ENCODE measurements at places on chromosomes 6 and 20.

- DNase-seq, result no peak
These were observed 63.2 kb downstream of the PYGB start for GRCh38 chr20:25310921-25311728.

DNA sequence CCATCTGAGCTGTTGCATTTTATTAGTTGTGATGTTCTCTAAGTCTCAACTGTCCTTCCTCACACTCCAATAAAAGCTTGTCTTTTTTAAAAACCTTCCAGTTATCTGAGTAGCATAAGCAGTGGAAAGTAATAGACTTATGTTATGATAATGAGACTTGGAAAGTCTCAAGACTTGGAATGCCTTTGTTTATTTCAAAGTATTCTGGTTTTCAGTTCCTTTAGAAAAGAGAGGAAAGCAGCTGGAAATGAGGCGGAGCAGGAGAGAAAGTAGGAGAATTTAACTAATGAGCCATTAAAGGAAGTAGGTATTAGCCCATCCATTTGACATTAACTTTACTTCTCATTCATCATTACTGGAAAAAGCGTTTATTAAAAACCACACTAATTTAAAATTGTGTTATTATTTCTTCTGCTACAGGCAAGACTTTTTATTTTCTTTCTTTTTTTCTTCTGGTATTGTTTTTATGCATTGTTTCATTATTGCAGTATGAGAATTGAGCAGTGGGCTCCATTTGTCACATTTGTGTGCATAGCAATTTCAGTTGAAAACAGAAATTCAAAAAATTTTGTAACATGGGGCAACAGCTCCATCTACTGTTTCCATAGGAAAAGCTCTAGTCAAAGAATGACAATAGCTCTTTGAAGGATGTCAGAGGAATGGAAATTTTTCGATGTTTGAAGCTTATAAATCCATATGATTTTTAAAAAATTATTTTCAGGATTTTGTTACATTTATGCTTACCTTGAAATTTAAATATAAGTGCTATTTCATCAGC lies 194.8 kb downstream of the COL9A1 start:
- DNase-seq, result no peak

GRCh38 chr20:43198607-43199006 lies 8.9 kb upstream of the PTPRT start:
- DNase-seq, result no peak

GRCh38 chr20:16321291-16321690 lies 252.0 kb downstream of the KIF16B start:
- DNase-seq, result no peak

GRCh38 chr20:17558154-17558940 lies 11.5 kb upstream of the DSTN start:
- peak; percentile 72 for DNase-seq

DNA sequence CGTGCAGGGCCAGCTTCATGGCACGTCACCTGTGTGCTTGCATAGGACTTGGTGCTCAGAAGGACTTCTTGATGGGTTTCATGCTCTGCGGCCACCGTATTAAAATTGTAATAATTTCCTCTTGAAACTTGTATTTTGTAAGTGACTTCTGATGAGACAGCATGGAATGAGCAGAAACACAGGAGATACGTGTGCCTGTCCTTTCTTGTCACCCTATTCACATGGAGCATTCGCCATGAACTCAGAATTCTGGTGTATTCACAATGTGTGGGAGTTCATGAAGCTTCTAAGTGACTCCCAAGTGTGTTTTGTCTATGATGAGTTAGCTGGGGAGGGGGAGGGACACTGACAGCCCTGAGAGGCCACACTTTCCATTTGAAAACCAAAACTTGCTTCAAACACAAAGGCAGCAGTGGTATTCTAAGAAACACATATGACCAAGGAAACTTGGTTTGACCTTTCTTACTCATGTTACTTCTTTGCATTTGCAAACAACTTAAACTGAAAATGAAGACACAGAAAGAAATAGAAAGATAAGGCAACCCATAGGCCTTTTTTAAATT lies 92.1 kb upstream of the NEDD9 start:
- DNase-seq, result no peak
